ENCODE measurements at places on chromosomes 6 and 20.

- DNase-seq, result no peak
Measured at GRCh38 chr6:12324099-12324498, 33.9 kb downstream of the EDN1 start.

DNA sequence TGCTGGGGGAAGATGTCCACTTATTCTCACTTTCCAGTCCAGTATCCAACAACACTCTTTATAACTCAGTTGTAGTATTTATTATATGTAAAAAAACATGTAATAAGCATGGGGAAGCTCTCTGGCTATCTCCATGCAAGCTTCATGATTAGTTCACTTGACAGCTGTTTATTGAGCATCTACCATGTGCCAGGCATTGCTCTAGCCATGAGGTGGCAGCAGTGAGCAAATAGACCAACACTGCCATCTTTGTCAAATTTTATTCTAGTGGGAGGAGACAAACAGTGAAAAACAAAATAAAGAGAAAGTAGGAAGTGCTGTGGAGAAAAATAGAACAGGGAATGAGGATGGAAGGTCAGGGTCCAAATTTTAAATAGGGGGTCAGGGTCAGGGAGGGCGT is 131.8 kb downstream of the CFAP61 start:
- no peak for DNase-seq

GRCh38 chr20:11267131-11267761 is 593.4 kb upstream of the JAG1 start:
- no peak for DNase-seq

DNA sequence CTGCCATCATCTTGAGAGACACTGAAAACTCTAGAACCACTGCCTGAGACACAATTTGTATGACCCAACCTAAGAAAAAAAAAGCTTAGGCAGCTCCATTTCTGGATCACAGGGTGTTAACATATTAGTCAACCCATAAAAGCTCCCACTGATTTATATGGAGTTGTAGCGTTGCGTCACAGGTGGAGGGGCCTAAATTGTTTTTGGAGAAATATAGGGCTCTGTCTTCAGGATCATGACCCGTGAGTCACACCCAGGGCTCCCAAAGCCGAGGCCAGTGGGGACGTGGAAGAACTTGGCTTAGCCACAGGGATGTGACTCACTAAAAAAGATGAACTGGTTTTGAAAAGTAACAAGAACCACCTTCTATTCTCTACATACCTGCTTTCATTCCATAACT is 116.5 kb upstream of the BMP2 start:
- no peak for DNase-seq
